ENCODE measurements at places on chromosomes 11 and 22.

DNA sequence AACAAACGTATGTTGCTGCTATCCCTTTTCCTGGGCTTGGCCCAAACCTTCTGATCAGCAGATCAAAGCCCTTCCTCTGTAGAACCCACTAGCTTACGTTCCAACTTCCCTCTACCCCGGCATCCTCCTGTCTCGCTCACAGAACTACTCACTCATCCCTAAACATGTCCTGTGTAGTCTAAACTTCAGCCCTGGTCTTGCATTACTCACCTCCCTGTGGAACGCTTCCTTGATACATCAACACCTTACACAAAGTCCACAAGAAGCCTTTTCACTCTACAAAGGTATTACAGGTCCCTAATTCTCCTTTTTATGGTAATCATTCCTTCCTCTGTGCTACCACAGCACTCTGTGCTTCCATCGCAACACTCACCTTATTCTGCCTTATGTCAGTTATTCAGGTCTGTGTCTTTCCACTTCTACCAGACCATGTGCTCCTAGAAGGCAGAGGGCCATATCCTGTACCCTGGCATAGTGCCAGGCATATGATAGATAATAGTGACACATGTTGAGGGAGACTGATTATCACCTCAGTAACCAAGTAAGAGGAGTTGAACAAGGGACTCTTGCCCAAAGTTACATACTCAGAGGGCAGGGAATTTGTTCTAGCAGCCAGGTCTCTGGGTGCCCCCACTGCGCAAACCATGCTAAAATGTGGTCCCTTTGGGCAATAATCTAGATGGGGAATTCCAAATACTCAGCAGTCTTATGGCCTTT is 41.6 kb downstream of the USP35 start:
- no peak for DNase-seq

DNA sequence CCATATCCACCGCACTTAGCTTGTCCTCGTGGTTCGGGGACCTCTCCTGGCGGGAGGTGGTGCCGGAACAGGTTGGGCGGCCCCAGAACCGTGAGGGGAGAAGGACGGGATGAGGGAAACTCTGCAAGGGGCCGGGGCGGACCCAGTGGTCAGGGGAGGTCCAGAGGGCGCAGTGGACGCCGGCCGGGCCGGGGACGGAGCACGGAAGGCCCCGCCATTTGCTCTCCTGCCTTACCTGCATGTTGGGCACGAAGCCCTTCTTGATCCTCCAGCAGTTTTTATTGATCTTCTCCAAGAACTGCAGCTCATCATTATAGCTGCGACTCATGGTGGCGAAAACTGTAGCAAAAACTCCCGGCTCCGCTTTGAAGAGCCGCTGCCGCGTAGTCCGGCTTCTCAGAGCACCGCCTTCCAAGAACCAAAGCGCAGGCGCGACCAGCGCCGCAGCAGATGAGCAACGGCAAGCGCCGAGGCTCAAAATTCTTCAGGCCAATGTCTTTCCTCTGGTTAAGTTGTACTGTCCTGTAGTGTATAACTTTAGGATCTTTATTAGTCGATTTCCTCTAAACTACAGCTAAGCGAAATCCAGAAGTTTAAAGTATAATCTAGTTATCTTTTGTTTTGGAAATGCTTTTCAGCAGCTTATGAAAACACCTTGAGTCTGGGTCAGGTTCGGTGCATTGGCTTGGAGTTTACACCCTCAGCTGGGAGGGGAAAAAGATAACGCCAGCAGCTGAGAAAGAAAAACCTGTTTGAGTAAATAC is at the start of gene RTCB:
RTCB (minus strand) TSS at position 419 of the 764 bp plus-strand sequence; CDS start at position 328, 91 bp downstream.
- peak; percentile 85 for DNase-seq

GRCh38 chr11:1682225-1682905 is 14.6 kb upstream of the KRTAP5-6 start:
- no peak for DNase-seq

GRCh38 chr11:120517390-120517761 is 5.8 kb downstream of the GRIK4 start:
- no peak for DNase-seq

- no peak for DNase-seq
Observed at GRCh38 chr11:43404406-43404805, 45.7 kb downstream of the TTC17 start.

GRCh38 chr22:20063271-20064139 is 16.5 kb upstream of the DGCR8 start:
- DNase-seq = no peak

- DNase-seq = no peak
Observed at GRCh38 chr11:134516529-134516928, 104.5 kb upstream of the B3GAT1 start.

DNA sequence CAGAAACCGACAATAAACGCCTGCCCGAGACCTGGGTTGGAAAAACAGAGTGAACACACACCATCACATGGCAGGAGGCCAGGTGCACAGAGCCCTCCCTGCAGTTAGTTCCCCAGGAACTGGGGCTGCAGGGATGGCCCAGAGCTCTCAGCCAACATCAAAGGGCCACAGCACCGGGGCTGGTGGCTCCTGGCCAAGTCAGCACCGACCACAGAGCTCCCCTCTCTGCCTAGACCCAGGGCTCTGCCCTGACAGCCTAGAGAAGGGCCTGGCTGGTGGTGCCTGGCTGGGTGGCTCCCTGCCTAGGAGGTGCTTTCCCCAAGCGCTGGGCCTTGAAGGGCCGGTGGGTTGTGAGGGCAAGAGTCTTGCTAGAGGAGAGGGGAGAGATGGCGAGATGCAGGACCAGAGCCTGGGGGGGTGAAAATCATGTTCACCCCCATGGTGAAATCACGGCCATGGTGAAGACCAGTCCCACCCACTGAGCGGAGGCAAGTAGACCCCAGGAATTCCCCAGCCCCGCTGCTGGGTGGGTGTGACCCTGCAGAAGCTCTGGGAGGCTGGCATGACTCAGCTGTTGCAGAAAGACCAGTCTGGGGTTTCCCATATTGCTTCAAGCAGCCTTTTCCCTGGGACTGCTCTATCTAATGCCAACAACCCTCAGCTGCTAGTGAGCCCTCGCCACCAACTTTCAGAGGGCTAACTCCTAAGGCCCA is 7.2 kb upstream of the BID start:
- DNase-seq = no peak

- DNase-seq = peak; percentile 35
Observed at GRCh38 chr11:57527056-57527631, 3.4 kb downstream of the TIMM10 start.

- DNase-seq = no peak
Observed at GRCh38 chr11:62132689-62133293, 9.0 kb downstream of the INCENP start.

DNA sequence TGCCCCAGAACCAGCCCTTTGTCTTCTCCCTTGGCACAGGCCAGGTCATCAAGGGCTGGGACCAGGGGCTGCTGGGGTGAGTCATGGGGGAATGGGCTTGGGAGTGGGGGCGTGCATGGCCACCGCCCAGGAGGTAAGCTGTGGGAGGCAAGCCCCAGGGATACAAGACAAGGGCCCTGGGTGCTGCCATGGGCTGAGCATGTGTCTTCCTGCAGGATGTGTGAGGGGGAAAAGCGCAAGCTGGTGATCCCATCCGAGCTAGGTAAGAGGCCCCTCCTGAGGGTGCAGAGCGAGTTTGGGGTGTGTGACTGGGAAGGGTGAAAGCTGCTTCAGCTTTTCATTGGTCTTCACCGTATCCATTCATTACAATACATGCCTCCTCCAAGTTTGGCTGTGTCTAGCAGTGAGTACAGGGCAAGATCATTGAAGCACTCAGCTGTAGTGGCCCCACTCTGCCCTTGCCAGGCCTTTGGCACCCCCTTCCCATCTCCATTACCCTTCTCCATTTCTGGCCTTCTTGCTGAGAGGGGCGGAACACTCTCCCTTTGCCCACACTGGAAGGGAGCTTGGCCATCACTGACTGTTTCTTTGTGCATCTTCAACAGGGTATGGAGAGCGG is 2.5 kb downstream of the FKBP2 start:
- DNase-seq = no peak

DNA sequence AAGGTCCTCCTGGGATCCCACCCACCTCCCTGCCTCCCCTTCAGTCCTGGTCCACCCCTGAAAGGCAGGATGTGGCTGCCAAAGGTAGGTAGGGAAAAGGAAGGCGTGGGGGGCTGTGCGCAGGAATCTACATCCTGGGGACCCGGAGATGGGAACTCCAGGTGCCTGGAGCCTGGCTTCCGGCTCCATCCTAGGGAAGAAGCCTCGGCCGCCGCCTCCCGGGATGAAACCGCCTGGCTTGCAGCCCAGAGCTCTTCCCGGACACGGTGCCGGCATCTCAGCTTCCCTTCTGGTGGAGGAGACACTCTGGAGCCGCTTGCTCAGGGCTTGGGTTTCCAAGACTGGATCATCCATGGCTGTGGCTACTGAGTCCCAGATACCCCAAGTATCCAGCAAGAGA is 33.3 kb upstream of the PDGFB start:
- no peak for DNase-seq

- peak; percentile 57 for DNase-seq
Observed at GRCh38 chr22:22942511-22943329, 55.1 kb downstream of the IGLL5 start.

DNA sequence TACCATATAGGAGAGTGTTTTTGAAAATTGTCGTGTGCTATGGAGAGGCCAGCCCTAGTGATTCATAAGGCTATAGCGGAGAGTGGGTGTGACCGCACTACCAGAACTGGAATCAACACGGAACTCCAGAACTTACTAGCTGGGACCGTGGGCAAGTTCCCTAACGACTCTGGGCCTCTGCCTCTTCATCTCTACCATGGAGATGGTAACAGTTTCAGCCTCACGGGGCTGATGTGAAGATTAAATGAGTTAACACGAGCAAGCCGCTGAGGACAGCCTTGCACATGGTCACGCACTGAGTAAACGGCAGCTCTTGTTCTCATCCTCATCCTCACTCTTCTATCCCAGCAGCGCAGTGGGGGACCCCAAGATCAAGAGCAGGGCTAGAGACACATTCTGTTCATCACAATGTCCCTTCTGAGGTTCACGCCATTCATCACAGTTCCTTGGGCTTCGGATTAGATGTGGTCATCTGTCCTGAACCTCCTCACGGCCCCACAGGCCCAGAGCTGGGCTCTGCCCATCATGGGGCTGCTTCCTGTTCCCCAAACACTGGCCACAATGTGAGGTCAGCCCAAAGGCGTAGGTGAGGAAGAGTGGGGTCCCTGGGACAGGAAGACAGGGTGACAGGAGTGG is 47.2 kb upstream of the CD5 start:
- no peak for DNase-seq

- no peak for DNase-seq
Observed at GRCh38 chr11:28257761-28258160, 149.6 kb downstream of the METTL15 start.

DNA sequence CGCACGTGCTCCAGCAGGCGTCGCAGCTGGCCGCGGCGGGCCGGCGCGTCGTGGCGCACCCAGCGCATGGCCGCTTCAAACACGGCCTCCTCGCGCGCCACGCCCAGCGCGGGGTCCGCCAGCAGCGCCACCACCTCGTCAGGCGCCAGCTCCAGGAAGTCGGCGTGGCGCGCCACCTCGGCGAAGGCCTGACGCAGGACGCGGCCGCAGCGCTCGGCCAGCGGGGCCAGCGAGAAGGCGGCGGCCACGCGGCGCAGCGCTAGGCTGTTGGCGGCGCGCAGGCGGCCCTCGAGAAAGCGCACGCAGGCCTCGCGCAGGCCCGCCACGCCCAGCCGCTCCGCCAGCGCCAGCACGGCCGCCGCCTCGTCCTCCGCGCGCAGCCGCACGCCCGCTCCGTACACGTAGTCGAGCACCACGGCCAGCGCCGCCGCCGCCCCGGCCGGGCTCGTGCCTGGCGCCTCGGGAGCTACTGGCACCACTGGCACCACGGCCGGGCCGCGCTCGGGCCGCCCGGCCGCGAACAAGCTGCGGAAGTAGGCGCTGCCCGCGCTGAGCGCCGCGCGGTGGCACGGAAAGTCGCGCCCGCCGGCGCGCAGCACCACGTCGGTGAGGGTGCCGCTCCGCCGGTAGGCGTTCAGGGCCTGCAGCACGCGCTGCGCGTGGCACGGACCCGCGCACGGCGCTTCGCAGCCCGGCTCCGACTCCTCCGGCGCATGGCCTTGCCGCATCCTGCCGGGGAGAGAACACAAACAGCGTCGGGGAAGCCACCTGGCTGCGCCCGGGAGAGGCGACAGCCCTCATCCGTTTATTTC is 2.9 kb downstream of the KLHL35 start:
- peak; percentile 13 for DNase-seq

DNA sequence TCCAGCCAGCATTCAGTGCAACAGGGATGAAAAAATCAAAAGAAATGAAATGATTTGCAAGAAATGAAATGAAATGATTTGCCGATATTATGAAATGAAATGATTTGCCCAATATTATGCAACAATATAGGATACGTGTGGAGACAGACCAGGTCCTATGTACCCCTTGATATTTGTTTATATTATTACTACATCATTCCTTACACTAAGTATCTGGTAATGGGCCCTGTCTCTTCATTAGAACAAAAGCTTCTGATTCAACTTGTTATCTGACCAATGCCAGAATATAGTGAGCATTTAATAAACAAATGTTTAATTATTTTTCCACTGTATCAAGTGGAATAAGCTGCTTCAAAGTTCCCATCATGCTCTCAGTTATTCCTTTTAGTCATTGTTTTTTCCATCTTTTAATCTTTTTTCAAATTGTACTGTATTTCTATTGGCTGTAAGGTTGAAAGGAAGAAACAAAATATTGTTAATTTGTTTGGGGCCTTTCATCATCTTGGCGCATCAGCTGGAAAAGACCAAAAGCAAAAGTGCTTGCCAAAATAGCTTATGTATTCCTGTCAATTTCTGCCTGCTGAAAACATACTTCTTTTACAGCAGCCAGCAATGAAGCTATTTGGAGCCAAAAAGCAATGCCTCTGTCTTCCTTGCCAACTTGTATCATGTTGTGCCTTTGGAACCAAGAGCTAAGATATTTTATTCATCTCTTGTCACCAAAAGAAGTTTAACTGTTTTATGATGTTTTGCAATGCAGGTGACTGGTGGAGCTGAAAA is 2314.9 kb downstream of the LRRC4C start:
- no peak for DNase-seq

- no peak for DNase-seq
Observed at GRCh38 chr11:117075186-117075585, 23.0 kb downstream of the SIK3 start.
